ENCODE measurements at places on chromosomes 12 and 14. TPM values are rescaled to one million over a fixed set of nuclear protein-coding genes. Genes with fewer than 3 reads are reported as not detected.

- H3K4me3 ChIP-seq = peak overlapping the region; percentile 70
- no peaks in the 10 kb centered on the region for H3K27me3 ChIP-seq
- peak; percentile 41 for DNase-seq
Observed at GRCh38 chr14:73567951-73568885, 795 bp upstream of the ACOT2 start.

DNA sequence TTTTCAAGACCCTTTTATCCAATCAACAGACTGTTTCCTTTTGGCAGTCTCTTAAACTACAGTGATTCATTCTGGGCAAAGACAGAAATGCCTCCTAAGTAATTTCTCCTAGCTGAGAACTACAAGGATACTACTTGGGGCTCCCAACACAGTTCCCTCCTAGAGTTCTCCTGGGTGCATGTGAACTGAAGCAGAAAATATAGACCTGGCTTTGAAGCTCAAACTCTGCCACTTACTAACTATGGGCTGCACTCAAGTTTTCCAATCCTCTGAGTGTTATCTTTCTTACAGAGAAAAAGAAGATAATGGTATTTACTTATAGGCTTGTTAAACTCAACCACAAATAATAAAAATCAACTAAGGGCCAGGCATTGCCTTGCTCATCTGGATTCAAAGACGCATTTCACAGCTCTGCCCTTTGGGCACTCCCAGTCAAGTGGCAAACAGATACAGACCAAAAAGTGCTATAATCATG lies 97.6 kb downstream of the EFCAB11 start:
- H3K4me3 ChIP-seq = no peak overlapping the region
- peaks cover 15% of the 10 kb centered on the region for H3K4me1 ChIP-seq
- H3K36me3 ChIP-seq = peaks cover 1% of the 10 kb centered on the region
- H3K27ac ChIP-seq = no peak overlapping the region
- peak; percentile 51 for DNase-seq
- no peaks in the 10 kb centered on the region for H3K27me3 ChIP-seq

DNA sequence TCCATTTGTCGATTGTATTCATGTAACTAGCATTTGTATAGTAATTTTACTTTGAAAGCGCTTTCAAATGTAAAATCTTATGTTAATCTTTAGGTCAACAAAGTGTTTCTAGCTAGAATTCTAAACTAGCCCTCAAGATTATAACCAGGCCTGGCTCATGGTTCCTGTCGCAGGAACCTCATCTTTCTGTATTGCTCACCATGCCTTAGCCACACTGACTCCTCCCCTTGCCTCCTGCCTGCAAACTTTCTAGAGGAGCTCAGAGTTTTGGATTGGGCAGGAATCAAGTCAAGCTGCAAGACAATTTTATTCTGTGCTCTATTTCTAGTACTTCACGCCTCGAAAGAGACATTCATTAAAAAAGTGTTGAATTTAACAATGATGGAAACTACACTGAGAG lies 99.8 kb downstream of the TGFB3 start:
- H3K4me1 ChIP-seq = peaks cover 23% of the 10 kb centered on the region
- H3K27ac ChIP-seq = no peak overlapping the region
- peak; percentile 52 for DNase-seq
- no peaks in the 10 kb centered on the region for H3K27me3 ChIP-seq
- no peaks in the 10 kb centered on the region for H3K36me3 ChIP-seq

KRT80 gene
- 3.4 TPM for polyA plus RNA-seq

COCH gene
- polyA plus RNA-seq = 0.17 TPM

Measured in IMR-90 (cell line).